ENCODE measurements at places on chromosomes 1 and 21.

GRCh38 chr21:21200103-21200938, 202.1 kb downstream of the NCAM2 start:
- DNase-seq = no peak

DNA sequence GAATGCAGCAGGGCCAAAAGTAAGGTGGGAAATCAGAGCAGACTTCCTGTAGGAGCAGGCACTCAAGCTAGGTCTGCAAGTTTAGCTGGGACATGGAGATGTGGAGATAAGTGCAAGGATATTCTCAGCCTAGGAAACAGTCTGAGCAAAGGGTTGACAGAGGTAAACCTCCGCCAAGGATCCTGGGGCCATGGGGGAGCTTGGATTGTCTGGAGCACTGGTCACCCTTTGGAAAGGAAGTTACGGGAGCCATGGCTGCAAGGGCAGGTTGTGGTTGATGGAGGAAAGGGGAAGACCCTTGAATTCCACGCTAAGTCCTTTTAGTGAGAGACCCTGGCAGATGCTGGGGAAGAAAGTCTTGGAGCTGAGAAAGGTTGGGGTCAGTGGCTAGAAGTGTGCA, 150.9 kb downstream of the PTPRU start:
- no peak for DNase-seq

GRCh38 chr1:162930976-162931560, 70.1 kb upstream of the CCDC190 start:
- no peak for DNase-seq

GRCh38 chr1:61925591-61926298, 183.5 kb downstream of the PATJ start:
- DNase-seq = no peak

GRCh38 chr21:14762734-14763694, 216.9 kb upstream of the SAMSN1 start:
- DNase-seq = peak; percentile 34

DNA sequence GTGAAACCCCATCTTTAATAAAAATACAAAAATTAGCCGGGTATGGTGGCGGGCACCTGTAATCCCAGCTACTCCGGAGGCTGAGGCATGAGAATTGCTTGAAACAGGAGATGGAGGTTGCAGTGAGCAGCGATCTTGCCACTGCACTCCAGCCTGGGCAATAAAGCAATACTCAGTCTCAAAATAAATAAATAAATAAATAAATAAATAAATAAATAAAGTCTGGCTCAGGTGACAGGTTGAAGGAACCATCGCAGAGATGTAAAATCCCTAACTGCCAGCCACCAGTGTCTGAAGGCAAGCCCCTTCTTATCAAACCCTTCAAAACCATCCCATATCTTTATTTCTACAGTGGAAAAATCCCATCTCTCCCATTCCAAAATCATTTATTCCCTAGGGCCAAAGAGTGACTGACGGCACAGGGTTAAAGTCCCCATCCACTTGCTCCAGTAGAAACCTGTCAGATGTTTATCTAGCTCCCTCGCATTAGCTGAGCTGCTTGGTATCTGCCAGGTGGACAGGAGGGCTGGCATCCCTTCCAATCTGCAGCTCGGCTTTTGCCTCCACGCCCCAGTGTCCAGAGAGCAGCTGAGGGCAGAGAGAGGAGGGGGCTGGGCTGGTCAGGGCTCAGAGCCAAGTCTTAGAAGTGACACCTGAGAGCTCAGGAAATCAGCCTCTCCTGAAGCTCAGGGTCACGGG, 5.0 kb downstream of the CSRP1 start:
- DNase-seq = no peak

- DNase-seq = no peak
Observed at GRCh38 chr1:230047114-230047865, 19.7 kb upstream of the GALNT2 start.

DNA sequence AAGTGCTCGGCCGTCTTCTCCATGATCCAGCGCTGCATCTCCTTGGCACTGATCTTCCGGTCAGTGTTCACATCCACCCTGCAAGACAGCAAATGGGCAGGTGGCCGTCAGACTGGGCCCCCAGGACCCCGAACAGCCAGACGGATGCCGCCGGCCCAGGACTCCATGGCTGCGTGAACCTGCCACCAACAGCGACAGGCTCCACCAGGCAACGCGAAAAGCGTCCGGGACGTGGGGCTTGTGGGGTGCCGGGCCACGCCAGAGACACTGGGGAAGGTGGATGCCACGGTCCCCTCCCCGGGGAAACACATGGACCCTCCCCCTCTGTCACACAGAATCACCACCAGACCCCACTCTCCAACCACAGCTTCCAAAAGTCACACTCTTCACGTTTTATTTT, 7.9 kb downstream of the SDF4 start:
- no peak for DNase-seq

DNA sequence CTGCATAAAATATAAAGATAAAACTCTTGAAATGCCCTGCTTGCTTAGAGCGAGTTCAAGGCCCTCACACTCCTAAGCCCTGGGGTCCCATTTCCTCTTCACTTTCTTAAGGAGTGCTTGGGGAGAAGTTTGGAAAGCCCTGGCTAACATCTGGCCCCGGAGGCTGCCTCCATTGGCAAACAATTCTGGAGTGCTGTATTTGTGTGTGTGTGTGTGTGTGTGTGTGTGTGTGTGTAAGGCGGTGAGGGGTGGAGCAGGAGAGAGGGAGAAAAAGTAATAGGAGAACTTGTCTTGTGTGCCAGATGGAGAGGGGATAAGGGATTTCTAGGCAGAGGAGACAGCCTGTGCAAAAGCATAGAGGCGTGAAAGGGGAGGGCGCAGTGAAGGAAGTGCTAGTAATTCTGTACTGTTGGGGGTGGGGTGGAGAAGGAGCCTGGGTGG, 578 bp upstream of the TRIM62 start:
- peak; percentile 95 for DNase-seq

GRCh38 chr1:61445269-61445825, 279.6 kb downstream of the TM2D1 start:
- DNase-seq = no peak

GRCh38 chr1:109714661-109715372, 2.8 kb downstream of the GSTM5 start:
- DNase-seq = no peak

DNA sequence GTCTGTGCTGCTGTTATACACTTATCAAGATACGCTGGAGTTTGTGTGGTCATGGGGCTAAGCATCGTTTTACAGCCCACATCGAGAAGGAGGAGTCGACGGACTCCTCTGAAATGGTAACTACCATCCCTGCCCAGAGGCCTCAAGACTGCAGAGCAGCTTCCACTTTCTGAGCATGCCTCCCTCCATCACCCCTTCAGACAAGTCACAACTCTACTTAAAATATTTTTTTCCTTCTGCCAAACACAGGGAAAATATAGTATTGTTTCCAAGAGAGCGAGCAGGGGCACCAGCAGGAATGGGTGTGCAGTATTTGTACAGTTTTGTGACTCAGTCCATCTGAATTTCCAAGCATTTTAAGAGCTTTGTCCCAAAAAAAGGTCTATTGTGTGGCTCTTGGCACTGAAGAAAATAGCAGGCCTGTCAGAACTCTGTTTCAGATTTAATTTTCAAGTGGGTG, 14.1 kb downstream of the EVA1C start:
- DNase-seq = no peak

Measured in DMS 273 treated with DMSO at 0.1 percent for 48 hours (cell line).